Immature natural killer cell (primary cell): ENCODE measurements at places on chromosomes 12 and 14. TPM values are rescaled to one million over a fixed set of nuclear protein-coding genes. Genes with fewer than 3 reads are reported as not detected.

The PLA2G1B gene
- polyA plus RNA-seq, result not detected

The CLEC9A gene
- polyA plus RNA-seq, result not detected

DNA sequence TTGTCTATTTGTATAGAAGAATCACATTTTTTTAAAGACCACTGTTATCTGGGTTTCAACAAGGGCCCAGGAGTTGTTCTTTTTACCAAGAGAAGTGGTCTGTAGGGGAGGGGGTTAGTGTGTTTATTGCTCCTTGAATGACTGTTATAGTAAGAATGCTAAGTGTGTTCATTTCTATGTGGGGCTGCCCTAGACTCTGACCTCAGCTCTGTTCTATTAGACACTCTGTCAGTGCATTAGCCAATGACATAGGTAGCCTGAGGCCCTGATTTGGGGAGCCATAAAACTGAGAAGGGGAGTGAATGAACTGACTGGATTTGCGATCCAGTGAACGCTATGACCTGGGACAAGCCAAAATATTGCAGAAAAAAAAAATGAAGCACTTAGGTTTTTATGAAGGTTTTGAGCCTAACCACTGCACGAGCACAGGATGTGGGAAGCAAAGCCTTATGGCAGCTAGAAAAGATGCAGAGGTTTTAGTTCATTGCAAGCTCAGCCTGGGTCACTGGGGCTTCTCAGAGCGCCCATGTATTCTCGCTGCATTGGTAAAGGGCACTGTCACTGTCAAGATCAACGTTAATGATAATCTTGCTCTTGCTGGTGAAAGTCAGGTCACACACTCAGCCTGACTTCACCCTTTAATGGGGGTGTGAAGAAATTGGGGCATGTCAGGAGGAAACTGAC, 63.8 kb downstream of the PRKCH start:
- peak; percentile 87 for DNase-seq

- DNase-seq, result no peak
Measured at GRCh38 chr12:42338280-42338679, 12.3 kb downstream of the PPHLN1 start.

GRCh38 chr12:12365931-12366431, 9.1 kb downstream of the BORCS5 start:
- no peak for DNase-seq

DNA sequence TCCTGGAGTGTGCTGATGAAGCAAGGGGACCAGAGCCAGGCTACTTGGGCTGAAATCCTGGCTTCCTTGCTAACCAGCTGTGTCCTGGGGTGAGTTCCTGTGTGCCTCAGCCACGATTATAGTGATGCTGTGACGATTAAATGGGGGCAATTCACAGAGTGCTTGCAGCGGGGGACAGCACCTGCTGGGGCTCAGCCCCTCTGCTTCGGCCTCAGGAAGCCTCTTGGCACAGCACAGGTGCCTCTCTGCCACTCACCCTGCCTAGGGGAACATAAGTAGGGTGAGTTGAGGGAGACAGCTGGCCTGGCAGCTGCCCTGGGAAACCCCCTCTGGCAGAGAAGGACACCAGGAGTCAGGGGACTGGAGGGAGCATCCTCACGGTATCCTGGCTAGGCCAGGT, 9.4 kb downstream of the KRT80 start:
- DNase-seq, result no peak

The SLC5A8 gene
- polyA plus RNA-seq, result not detected

GRCh38 chr14:88026890-88027289, 22.0 kb downstream of the GPR65 start:
- peak; percentile 24 for DNase-seq

The CEP128 gene
- 5.0 TPM for polyA plus RNA-seq

The MIP gene
- polyA plus RNA-seq, result 0.25 TPM

GRCh38 chr14:104926619-104927431, 2.1 kb downstream of the PLD4 start:
- no peak for DNase-seq

The OR4E2 gene
- polyA plus RNA-seq, result not detected

DNA sequence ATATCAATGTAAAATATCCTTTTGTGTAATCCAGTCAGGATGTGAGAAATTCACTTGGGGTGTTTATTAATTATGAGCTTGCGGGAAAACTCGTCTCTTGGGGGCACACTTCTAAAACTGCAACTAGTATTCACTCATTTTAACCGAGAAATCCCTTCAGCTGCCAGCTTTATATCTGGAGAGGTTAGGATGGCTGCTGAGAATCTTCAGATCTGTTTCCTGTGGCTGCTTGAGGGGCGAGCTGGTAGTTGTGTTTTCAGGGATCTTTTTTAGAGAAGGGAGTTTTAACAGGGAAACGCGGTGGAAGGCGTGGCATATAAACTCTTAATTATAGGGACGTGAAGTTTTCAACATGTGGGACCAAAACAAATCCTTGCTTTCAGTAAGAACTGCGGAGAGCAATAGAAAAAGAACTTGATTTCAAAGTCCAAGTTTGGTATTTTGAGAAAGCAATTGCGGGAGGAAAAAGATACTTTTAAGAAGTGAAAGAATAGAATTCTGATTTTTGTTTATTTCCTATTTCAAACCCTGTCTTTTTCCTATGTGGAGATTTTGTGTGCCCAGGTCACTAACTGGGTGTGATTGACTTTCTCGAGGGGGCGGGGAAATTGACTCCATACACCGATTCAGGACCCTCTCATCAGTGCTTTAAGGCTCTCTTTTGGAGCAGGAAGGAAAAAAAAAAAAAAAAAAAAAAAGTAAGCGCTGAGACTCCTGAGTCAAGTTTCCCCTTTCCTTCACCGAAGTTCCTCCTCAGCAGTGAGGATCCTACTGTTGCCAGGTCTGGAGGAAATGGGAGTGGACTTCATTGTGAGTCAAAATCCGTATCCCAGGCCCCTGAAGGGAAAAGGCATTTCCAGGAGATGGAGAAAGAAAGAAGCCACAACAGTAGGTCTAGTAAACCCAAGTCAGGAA, 1.1 kb downstream of the PPFIBP1 start:
- no peak for DNase-seq

The SOAT2 gene
- polyA plus RNA-seq, result not detected

The KRT77 gene
- not detected for polyA plus RNA-seq

The FIGNL2 gene
- polyA plus RNA-seq, result 0.07 TPM

- DNase-seq, result no peak
Measured at GRCh38 chr12:46970636-46971035, 108.8 kb upstream of the PCED1B start.

DNA sequence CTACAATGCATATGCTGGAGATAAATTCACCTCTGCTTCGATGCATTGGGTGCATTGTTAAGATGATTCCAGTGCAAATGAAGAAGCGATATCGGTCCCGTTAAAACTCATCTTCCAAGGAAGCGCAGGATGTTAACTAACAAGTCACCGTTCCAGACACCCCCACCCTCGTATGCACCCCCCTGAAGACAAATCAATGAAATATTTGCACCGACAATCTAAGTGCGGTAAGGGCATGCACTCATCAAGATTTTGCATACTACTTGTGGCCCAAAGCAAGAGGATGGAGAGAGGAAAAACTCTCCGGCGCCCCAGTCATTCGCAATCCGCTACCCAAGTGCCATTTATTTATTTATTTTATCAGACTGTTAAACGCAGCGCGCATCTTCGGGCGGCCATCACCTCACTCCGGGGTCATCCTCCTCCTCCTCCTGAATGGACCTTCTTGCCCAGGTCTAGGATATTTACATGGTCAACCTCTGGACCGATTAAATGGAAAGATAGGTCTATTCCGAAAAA, 1.2 kb downstream of the NOVA1 start:
- DNase-seq, result no peak

DNA sequence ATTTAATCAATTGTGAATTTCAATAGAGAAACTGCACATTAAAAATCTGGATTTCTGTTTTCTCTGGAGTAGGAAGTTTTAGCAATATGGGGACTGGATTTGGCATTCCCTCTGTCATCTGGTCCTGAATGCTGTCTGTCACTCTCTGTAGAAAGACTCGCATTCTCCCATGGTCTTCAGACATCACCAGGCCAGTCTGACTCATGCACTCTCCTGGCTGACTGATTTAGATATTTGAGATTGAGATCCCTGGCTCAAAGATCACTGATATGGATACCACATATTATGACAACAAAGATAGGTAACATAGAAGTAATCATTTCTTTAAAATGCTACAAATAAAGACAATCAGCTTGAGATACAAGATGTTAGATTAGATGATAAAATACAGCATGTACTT, 524.5 kb downstream of the GALC start:
- no peak for DNase-seq

The MGAT2 gene
- polyA plus RNA-seq, result 32.0 TPM

The GNB3 gene
- not detected for polyA plus RNA-seq

The CISTR gene
- polyA plus RNA-seq, result not detected

DNA sequence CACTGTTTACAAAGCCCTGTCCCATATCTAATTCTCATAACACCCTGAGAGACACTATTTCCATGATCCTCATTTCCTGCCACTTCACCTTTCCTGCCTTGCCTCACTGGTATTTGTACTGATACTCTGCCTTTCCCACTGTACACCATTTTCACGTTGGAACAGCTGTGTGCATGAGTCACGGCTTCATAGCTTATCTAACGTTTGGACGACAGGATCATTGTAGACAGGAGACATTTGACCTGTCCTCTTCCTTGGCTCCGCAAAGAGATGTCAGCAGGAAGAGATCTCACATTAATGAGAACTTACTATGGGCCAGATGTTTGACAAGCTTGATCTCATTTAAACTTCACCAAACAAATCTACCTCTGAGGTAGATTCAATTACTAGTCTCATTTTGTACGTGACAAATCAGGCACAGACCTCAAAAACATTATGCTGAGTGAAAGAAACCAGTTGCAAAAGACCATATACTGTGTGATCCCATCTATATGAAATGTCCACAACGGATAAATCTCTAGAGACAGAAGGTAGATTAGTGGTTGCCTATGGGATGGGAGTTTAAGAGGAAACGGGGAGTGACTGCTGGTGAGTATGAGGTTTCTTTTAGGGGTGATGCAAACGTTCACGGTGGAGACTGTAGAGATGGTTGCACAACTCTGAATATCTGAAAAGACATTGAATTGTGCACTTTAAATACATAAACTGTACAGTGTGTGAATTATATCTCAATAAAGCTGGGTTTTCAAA, 71.2 kb downstream of the KCNK13 start:
- DNase-seq, result no peak

DNA sequence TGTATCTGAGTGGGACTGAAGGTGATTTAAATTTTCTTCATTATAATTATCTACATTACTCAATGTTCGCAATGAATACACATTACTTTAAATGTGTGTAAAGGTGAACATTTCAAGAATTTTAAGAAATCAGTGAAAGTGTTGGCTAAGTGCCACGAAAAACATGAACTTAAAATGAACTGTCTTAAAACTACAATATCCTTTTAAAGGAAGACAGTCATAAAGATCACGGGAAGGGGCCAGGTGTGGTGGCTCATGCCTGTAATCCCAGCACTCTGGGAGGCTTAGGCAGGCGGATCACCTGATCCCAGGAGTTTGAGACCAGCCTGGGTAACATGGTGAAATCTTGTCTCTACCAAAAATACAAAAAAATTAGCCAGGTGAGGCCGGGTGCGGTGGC, 11.2 kb downstream of the MOK start:
- no peak for DNase-seq

The HSPB8 gene
- not detected for polyA plus RNA-seq

GRCh38 chr12:105212438-105212837, 23.5 kb downstream of the APPL2 start:
- no peak for DNase-seq

DNA sequence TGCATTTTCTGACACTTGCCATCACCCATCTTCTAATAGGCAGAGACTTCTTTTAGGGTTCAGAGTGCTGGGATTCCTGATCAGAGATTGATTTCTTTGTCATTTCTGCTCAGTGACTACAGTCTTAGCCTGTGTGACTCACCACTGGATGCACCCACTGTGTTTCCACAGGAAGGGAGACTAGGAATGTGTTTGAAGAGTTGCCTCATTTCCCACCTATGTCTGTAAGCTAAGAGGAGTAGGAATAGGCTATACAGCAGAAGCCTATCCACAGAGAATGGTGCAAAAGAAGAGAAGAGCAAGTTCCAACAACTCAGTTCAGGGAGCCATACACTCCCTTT, 60.2 kb upstream of the ACTN1 start:
- DNase-seq, result no peak

- no peak for DNase-seq
Measured at GRCh38 chr14:54108481-54109471, 152.2 kb upstream of the BMP4 start.

The GARIN6 gene
- not detected for polyA plus RNA-seq

DNA sequence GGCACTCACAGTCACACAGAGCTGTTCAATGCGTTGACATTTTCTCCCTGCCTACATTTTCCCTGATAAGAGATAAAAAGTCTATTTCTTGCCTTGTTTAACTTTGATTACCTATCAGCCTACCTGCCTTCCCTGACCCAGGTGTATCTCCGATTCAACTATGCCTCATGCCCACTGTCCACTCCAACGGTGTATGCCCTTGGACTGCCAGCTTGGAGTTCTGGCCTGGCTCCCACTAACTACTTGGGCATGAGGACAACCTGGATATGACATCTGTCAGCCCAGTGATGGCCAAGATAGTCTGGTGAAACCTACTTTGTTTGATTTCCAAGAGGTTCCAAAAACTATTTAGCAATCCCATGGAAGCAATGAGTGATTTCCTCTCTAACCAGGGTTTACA, 93.0 kb upstream of the PELI2 start:
- no peak for DNase-seq

The C1QL4 gene
- not detected for polyA plus RNA-seq

The TMED10 gene
- polyA plus RNA-seq, result 379 TPM

- DNase-seq, result no peak
Measured at GRCh38 chr14:49875640-49876198, 17.2 kb upstream of the ARF6 start.

The BCL2L14 gene
- not detected for polyA plus RNA-seq

DNA sequence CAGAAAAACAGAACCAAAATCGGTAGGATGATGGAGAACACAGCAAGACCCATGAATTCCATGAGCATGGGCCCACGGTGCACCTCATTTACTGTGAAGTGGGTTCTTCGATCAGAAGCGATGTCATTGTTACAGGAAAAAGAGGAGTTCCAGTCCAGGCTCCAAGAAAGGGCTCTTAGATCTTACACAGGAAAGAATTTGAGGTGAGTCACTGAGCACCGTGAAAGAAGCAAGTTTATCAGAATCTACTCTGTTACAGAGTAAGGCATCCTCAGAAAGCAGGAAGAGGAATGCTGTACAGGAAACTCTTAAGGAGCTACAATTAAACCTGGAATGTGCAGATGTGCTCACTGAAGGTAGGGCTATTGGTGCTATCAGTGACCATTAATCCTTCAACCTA, 11.6 kb upstream of the CHFR start:
- no peak for DNase-seq

The CCDC197 gene
- not detected for polyA plus RNA-seq

DNA sequence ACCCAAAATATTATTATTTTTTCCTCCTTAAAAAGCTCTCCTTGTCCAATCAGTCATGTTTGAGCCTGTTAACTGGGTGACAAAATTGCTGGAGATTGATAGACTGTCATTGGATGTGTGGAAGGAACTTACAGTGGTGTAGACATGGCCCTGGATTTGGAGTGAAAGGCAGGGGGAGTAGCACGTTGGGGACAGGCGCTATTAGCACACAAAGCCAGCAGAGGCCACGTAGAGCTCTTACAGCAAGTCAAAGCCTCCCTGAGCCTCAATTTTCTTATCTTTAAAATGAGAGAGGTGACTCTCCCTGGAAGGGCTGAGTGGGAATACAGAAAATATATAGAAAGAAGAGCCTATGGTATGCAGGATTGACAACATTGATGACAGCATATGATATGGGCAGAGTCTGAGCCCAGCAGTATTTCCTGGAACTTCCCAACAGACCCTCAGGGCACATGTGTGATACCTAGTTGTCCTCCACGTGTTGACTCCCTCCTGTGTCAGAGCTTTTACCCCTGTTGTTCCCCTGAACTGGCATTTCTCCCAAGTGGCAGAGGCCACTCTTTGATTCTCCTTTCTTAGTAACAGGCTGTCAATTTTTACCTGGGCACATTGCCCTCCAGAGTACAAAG, 504.9 kb downstream of the VRK1 start:
- DNase-seq, result no peak
